ENCODE measurements at places on chromosomes 7 and 10. TPM values are rescaled to one million over a fixed set of nuclear protein-coding genes. Genes with fewer than 3 reads are reported as not detected.

GRCh38 chr10:25805986-25806385 lies 128.0 kb upstream of the MYO3A start:
- no peak for DNase-seq

DNA sequence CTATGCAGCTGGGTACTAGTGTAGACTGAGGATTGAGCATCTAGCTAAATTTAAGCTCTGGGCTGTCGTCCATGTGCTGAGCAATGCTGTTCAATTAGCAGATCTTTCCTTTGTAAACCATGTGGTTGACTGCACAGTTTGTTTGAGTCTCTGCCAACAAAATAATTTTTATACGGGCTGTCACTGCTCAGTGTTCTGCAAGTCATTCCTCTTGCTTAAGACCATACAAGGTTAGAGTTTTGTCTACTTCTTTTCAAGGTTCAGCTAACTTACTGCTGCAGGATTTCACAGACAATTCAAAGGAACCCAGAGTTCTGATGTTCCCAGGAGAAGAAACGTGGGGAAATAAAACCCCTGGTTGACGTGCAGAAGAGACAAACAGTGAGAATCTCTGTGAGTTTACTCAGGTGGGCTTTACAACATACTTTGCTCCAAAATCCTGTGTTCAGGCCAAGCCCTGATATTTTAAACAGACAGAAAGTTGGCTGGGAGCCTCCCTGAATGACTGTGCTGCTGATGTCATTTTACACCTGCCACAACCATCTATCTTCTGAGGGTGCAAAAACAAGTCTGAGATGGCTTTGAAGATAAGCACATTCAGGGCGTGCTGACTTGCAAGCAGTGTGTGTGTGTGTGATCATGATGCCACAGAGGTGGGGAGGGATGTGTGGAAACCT lies 177.1 kb upstream of the SVIL start:
- DNase-seq, result no peak

GRCh38 chr10:129922598-129923123 lies 41.4 kb downstream of the EBF3 start:
- peak; percentile 52 for DNase-seq

The TMEM178B gene
- 1.2 TPM for total RNA-seq

The CPA5 gene
- not detected for total RNA-seq

- DNase-seq, result no peak
These were observed 53.8 kb downstream of the CAMK1D start for GRCh38 chr10:12403119-12403518.

The DGKI gene
- total RNA-seq, result 2.4 TPM

The FOXI2 gene
- total RNA-seq, result 0.14 TPM

The MOGAT3 gene
- not detected for total RNA-seq

The NUP205 gene
- 51.6 TPM for total RNA-seq

- peak; percentile 62 for DNase-seq
These were observed 6.6 kb downstream of the AIFM2 start for GRCh38 chr10:70125918-70126552.

DNA sequence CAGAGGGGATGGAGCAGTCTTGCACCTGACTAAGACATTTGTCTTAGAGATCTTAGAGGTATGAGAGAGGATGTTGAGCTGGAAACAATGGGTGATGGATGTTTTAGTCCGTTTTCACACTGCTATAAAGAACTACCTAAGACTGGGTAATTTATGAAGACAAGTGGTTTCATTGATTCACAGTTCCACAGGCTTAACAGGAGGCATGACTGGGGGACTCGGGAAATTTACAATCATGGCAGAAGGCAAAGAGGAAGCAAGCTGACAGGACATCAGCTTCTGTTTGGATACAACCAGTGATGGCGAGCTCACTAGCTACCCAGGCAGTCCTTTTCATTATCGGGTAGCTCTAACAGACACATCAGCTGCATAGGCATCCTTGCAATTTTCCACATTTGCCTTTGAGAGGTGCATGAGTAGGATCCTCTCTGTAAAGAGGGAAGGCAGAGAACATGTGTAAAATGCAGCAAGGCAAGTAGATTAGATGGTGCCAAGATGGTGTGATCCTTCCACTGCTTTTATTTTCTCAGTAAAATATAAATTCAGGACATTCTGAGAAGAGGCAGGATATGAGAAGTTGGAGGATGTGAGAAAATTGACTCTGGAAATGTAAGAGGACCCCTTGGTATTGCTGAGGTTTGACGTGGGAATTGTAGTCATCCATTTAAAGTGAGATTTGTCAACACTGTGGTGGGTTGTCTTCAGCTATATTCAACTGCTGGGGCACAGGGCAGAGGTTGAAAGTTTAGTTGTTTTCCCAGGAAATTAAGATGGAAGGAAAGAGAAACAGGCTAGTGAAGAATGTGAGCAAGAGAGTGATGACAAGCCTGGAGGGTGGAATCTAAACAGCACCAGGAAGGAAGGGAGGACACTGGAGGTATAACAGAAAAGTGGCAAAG lies 1140.0 kb upstream of the AUTS2 start:
- no peak for DNase-seq

DNA sequence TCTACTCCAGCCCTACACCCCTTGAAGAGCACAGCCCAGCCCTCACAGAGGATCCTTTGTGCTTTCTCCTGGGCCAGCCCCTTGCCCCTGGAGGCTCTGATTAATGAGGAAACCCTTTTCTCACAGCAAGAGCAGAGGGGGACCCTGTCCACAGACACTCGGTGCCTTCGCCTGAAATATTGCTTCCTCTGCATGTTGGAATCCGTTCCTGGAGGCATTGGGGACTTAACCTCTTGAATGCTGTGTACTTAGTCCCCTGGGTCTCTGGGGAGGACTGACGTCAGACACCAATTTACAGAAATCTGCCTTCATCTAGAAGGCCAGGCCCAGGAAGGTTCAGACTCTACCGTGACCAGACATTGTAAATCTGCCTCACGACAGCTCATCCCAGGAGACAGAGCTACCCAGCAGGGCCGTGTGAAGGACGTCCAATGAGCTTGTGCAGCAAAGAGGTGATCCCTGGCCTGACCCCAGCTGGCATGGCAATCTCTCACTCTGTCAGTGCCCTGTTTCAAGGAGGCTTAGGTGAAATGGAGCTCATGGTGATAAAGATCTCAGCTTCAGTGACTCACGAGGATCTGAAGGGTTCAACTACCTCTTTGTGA lies 8.1 kb upstream of the TMEM72 start:
- peak; percentile 31 for DNase-seq

The LRIT1 gene
- total RNA-seq, result not detected

- DNase-seq, result no peak
These were observed 21.0 kb downstream of the ANKRD30A start for GRCh38 chr10:37146443-37146842.

GRCh38 chr7:116653204-116653603 lies 18.8 kb upstream of the MET start:
- DNase-seq, result no peak

The OR2A42 gene
- total RNA-seq, result 0.14 TPM

DNA sequence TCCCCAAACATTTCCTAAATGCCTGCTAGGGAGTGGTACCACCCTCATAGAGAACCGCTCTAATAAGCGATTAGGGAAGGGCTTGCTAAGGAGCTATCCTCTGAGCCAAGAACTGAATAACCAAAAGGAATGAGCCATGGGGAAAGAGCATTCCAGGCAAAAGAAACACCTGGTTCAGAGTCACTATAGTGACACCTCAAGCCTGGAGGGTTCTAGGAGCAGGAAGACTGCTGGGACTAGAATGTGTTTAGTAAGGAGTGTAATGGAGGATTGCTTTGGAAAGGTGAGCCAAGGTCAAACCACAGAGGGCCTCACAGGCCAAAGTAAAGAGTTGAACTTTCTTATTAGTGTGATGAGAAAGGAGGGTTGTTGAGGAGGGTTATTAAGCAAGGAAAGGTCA lies 38.7 kb upstream of the NRBF2 start:
- no peak for DNase-seq

The PIP gene
- not detected for total RNA-seq

DNA sequence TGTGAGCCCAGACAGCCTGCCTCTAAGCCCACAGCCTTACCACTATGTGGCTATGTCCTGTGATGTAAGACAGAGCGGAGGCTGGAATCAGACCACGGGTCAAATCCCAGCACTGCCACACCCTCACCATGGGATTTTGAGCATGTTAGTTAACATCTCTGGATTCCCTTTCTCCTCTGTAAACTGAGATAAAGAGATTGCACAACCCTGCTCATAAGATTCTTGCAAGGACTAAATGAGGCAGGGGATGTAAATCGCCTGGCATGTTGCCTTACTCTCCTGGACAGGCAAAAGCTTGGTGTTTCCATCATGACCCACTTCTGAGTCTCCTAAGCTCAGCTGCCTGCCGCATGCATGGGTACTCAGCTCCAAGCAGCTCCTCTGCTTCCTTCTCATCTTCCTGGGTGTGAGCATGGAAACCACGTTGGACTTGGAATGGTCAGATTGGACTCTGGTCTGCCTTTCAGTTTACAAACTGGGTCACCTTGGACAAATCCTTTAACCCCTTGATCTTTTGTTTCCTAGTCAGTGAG lies 41.3 kb upstream of the MTURN start:
- peak; percentile 83 for DNase-seq

DNA sequence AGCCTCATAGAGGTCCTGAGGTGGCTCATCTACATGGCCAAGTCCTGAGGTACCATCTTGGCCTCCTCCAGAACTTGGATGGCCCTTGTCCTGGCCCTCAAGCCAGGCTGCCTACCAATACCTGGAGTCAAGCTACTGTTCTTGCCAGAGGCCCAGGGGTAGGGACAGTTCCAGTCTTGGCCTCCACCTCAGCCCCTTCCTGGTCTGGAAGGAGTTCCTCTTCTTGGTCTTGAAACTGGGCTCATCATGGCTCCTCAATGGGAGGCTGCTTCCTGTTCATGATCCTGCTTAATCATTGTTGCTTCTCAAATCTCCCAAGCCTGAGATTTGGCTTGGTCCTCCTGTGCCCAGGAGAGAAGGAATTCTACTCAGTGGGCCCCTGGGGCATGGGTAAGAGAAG lies 3.9 kb downstream of the HPS6 start:
- peak; percentile 56 for DNase-seq

- no peak for DNase-seq
These were observed 6.8 kb upstream of the MSRB2 start for GRCh38 chr10:23088609-23089008.

DNA sequence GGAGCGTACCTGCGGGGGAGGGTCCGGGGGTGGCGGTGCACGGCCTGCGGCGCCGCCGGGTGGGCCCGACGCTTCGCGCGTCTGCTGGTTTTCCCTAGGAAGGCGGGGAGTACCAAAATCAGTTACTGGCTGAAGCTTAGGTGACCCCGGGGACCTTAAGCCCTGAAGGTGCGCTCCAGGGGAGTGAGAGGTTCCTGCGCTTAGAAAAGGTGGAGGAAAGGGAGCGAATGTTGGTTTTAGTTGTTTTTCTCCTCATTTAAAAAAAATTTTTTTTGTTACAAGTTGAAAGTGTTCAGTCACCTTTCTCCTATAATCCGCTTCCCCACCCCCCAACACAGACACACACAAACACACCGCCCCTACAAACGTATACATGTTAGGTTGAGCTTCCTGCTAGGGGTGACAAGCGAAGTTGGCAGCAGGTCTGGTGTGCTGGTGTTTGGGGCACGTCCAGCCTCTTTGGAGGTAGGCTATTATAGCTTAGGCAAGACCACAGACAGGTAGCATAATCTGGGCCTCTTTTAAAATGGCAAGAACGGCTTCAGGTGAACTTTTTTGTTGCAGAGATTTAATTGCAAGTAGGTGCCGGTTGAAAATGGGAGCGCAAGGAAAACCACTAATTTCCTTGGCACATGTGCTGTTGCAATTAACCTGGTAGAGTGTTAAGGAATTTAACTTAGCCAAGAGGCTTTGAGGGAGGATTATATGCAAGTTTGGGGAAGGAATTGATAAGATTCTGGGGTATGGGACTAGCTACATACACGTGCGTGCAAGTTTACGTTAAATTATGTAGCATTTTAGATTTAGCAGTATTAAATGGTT lies 945 bp downstream of the ADD3 start:
- DNase-seq, result no peak

The CYP51A1 gene
- 34.9 TPM for total RNA-seq

The NUTM2B gene
- total RNA-seq, result not detected

- DNase-seq, result no peak
These were observed 5.3 kb downstream of the PTF1A start for GRCh38 chr10:23197416-23197861.

GRCh38 chr10:114715171-114715670 lies 57.1 kb upstream of the ABLIM1 start:
- no peak for DNase-seq

The AKR1E2 gene
- 12.0 TPM for total RNA-seq

The PTPN20 gene
- 1.1 TPM for total RNA-seq

The OR2A5 gene
- total RNA-seq, result not detected

The SPDYE8 gene
- not detected for total RNA-seq

The UBN2 gene
- 18.8 TPM for total RNA-seq

- peak; percentile 83 for DNase-seq
These were observed 43.4 kb downstream of the PPIF start for GRCh38 chr10:79390551-79391229.

- DNase-seq, result no peak
These were observed 290.0 kb upstream of the GLI3 start for GRCh38 chr7:42527004-42527403.

All from posterior vena cava (tissue), 2 donors.